Thyroid gland (tissue), 4 donors: ENCODE measurements at places on chromosomes 5 and 9. TPM values are rescaled to one million over a fixed set of nuclear protein-coding genes. Genes with fewer than 3 reads are reported as not detected.

The SLC34A3 gene
- total RNA-seq = not detected

The NME5 gene
- total RNA-seq = 11.9 TPM

The SLC6A7 gene
- total RNA-seq = not detected

The RLN2 gene
- not detected for total RNA-seq

The F2R gene
- total RNA-seq = 9.6 TPM

The GKAP1 gene
- 15.9 TPM for total RNA-seq

The LRRC70 gene
- total RNA-seq = 15.3 TPM

The FYB1 gene
- 2.8 TPM for total RNA-seq

The ADAMTS16 gene
- 0.11 TPM for total RNA-seq

The PWWP2A gene
- total RNA-seq = 43.3 TPM

The ADCY2 gene
- 1.3 TPM for total RNA-seq

The PCDHGC4 gene
- 2.5 TPM for total RNA-seq

The PCDHA6 gene
- total RNA-seq = 0.78 TPM

The MARVELD2 gene
- 85.4 TPM for total RNA-seq

The SLC6A18 gene
- not detected for total RNA-seq

The N4BP3 gene
- total RNA-seq = 3.9 TPM

The LRRC19 gene
- not detected for total RNA-seq

The OLFML2A gene
- total RNA-seq = 64.3 TPM

The PCDHA10 gene
- 7.5 TPM for total RNA-seq
